ENCODE measurements at places on chromosomes 16 and 17.

- no peak for DNase-seq
Observed at GRCh38 chr16:14063618-14064581, 7.2 kb upstream of the MRTFB start.

DNA sequence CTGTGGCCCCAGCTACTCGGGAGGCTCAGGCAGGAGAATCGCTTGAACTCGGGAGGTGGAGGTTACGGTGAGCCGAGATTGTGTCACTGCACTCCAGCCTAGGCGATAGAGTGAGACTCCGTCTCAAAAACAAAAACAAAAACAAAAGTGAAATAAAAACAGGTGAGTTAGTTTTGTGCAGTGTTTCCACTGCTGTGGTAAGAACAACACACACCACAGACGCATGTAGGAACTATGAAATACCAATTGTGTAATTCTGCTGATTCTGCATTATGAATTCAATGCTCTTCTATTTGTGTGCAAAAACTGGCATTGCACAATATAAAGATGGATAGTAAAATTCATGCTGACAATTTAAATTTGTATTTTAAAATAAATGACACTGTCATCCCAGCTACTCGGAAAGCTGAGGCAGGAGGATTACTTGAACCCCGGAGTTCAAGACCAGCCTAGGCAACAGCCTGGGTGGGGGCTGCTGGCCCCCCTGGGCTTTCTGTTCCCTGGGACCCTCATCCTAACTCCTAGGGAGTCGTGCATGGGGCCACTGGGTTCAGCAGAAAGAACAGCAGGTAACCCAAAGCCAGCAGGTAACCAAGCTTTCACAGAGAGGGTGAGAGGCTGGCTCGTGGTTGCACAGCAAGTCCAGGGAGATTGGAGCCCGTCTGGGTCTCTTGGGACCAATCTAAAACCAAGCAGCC, 10.6 kb upstream of the RHBDF2 start:
- DNase-seq, result no peak

DNA sequence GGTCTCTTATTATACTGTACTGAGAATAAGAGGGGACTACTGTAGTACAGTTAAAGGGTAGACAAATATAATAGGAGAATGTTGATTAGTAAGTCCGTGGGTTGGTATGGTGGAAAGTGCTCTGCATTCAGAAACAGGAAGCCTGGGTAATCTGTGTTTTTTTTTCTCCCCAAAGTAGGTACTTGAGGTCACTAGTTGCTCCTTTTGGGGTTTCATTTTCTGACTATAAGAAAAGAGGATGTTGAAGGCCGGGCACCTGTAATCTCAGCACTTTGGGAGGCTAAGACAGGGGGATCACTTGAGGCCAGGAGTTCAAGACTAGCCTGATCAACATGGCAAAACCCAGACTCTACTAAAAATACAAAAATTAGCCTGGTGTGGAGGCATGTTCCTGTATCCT, 42.0 kb upstream of the MMD start:
- DNase-seq, result no peak

DNA sequence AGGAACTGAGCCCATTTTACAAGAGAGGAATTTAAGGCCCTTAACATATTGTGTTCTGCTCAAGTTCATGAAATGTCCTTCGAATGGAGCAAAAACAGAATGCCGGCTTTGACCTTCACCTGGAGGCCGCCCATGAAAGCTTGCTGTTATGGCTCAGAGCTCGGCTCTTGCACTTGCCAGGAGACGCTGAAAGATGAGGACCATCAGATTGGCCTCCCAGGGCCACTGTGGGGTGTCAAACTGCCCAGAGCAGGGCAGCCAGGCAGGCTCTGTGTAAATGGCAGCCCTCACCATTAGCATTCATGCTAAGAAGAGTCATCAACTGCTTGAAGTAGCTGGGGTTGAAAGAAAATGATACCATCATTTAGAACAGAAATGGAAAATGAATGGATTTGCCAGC, 39.3 kb downstream of the IL21R start:
- DNase-seq, result no peak

DNA sequence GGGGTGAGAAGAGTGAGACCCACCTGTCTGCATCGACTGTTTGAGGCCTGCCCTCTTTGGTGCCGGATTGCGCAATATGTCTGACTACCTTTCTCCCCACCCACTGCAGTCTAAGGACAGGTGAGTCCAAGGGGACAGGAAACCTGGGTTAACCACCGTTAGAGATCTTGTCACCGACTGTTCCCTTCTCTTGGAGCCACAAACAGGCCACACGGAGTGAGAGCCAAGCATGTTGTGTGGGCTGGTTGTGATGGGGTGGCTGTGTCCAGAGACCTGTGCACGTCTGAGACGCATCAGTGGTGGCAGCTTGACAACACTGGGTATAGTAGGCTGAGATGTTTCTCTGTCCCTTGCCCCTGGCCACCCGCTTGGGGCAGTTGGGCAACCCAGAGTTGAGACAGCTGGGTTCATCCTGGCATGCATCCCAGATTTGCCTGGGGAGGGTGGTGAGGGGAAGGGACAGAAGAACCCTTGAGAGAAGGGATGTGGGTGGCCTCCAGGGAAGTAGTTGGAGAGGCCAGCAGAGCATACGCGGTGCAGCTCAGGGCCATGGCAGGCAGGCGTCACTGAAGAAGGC, 21.4 kb downstream of the MPRIP start:
- DNase-seq, result peak; percentile 14

Measured in NCI-H2171 (cell line).